ENCODE measurements at places on chromosomes 7 and 10.
A peak's percentile ranks its signal among the peaks of the same experiment; 100 is the strongest.

GRCh38 chr10:60359066-60359465 is 30.6 kb downstream of the ANK3 start:
- DNase-seq = no peak

DNA sequence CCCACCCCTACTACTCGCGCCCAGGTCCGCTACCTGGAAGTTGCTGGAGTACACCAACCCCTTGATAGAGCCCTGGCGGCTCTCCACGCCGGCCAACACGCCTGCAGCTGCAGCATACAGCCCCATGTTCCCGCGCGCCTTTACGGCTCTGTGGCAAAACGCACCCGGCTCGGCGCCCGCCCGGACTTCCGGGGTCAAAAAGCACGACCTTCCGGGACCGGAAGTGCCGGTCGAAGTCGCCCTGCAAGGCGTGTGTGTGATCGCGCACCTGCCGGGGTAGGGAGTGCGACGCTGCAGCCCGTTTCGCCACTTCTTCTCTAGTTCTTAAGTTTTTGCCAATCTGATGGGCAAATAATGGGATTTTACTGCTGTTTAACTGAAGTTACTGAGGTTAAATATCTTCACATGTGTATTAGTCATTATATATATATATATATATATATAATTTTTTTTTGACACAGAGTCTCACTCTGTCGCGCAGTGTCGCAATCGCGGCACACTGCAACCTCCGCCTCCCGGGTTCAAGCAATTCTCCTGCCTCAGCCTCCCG is at the start of gene NSUN5:
Gene NSUN5, minus strand, starts transcription at position 162 of the 550 bp plus-strand sequence. Its CDS starts 36 bp downstream, at position 126.
- DNase-seq = peak; percentile 22

DNA sequence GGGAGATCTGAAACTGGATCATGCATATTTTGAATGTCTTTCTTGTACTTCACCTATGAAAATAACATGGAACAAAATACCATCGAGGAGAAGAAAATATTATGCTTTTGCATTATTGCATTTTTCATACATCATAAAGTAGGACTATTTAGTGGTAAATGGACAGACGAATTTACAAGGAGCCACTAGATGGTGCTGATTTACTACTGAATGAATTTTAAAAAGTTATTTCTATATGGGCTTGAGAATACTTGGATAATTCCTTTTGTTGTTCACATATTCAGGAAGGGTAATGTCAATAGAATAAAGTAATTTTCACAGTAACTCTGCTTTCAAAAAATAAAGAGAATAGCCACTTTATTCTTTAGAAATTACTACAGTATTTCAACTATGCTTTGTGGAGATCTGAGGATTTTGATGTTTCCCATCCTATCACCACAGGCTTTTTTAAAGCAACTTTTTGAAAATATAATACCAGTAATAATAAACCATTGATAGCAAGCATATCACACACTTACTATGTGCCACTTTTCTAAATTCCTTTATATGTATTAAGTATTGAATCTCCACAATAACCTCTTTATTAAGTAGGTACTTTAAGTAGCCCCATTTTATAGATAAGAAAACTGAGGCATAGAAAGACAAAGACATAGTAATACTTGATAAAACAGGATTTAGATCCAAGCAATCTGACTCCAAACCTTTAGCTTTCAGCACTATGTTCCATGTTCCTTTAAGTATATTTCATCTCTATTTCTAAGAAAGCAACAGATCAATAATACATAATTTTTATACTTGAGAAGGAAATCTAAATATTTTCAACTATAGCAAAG is 38.6 kb downstream of the NEBL start:
- no peak for DNase-seq

DNA sequence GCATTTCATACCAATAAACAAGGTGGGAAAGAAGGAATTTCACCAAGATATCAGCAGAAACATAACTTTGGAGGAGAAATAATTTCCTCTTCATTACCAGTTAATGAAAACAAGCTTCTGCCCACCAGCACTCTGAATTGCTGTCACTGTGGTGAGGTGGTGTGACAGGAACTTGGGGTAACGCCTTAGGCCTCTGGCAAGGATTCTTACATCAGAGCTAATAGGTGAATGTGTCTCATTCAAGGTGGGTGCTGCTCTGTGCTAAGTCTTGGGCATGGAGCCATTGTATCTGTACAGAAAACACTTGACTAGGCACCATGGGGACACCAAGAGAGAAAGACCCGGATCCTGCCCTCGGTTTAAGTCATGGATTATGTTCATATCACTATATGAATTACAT is 8.3 kb upstream of the LOXL4 start:
- DNase-seq = no peak

DNA sequence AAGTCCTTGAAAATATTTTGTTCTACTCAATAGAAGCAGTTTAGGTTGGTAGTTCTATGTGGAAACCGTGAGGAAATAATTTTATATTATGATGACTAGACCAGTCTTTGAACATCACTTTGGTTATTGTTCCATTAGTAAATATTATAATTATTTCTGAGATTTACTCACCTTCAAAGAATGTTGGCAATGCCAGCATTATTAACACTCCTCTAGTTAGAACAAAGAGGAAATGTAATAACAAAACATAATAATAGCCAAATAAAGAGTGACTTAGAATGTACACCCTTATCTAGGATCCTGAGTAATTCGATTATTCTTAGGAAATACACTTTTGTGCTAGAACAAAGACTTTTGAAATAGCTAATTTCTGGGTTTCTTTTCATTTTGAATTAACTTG is 121.1 kb downstream of the CFTR start:
- no peak for DNase-seq

- DNase-seq = peak; percentile 96
These were observed 103.0 kb upstream of the KLF6 start for GRCh38 chr10:3887885-3888476.

GRCh38 chr7:6172910-6173295 is 99.5 kb downstream of the CYTH3 start:
- DNase-seq = no peak

DNA sequence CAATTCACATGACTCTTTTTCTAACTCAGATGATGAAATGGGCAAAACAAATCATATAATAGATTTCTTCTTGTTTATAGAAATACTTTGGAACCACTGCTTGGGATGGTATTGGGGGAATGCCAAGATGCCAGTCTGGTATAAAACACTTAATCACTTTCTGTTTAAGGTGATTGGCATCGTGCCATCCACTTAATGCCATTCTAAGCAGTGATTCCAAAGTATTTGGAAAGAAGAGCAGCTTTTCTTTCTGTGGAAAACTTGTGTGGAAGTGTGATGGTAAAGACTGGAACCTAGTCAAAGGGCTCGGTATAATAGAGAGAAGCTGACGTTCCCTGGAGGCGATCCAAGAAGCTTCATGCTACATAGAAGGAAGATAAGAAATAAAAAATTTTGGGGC is 120.6 kb downstream of the TMEM26 start:
- DNase-seq = no peak

DNA sequence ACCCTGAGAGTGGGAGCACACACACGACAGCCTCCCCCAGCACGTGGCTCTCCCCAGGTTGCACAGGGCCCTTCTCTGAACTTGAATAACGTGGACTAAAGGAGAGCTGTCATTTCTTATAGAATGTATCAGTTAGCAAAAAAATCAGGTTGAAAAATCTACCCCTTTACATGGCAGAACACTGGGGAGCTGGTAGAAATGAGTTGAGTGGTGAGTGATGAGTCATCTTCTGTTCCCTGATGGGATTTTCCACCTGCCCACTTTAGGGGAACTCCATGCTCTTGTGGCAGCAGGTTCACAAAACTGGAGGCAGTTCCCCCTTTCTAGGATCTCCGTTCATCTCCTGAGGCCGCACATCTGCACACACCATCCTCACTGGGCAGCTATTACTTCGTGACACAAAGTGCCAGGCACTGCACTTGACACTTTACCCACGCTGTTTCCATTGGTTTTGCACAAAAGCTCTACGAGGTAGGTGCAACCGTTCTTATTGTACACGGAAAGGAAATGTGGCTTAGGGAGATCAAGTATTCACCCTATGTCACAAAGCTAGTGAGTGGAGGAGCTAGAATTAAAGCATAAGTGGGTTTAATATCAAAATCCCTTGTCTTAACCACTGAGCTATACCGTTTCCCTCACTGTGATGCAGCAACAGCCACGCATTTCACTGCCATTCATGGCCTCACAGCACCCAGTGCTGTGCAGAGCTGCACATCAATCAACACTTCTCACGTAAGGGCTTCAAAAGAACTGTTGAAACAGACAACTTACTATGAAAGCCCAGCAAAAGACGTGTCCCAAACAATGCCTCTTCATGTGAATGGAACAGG is 80.2 kb downstream of the RNF216 start:
- no peak for DNase-seq

GRCh38 chr10:101007915-101008822 is 8.6 kb downstream of the LZTS2 start:
- DNase-seq = no peak

DNA sequence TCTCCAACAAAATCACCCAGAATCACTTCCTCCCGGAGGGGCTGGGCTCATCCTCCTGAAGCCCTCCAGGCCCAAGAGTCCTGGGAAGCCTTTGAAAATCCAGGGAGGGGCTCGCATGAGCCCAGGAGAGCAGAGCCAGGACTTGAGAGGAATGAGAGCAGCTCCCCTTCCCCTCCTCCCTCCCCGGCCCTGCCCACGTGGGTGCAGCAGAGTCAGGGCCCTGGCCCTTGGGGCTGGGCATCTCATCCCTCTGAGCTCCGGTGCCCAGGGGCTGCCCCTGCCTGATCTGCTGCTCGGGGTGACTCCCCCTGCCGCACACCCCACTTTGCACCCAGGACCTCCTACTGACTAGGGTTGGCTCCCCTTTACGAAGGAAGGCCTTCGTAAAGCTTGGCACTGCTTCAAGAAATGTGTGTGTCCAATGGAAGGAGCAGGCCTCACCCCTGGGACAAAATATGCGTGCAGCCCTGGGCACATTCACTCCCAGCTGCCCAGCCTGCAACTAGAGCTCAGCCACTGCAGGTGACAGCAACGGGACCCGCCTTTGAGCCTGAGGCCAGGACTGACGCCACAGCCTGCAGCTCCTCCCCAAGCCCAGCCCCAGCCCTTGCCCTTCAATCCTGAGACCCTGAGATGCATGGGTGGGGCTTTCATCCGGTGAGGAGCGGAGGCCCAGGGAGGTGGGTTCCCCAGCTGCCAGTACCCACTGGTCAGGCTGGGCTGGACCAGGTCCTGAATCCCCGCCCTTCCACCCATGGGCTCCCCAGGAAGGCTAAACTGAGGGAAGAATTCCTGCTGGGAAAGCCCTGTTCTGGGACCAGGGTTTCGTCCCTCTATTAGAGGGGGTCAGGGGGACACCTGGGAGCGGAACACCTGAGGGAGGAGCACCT is 21.8 kb downstream of the PWWP2B start:
- no peak for DNase-seq

DNA sequence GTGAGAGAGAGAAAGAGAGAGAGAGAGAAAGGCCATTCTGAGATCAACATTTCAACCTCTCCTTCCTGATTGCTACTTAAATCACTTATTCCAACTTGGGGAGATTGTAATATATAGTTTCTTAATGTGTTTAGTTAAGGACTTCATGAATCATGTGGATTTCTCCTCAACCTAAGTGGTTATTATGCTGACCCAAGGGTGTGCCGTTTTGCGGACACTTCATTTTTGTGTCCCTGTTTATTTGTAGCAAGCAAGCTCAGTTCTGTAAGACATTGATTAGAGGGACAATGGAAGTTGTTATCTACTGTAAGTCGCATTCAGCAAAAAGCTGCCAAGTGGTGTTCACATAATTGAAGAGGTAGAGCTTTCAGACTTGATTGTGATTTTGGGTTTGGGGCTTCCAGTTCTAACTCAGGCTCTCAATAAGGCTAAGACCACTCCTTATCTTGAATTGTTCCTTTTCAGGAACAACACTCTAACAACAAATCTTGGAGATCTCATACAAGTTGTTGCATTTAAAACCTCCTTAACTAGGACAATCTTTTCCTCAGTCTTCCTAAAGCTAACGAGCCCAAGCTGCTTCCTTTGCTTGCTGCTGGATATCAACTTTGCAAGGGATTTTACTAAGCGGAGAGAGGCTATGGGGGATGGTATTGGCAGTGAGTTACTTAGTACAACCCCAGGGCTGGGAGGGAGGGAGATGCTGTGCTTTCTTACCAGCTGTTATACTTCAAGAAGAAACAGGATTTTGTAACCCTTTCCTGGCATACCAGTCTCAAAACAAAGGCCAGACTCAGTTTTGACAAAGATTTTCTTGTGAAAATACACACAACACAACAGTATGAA is 19.8 kb upstream of the COL1A2 start:
- DNase-seq = peak; percentile 94

- DNase-seq = peak; percentile 82
These were observed 62.6 kb downstream of the DOCK4 start for GRCh38 chr7:112143582-112143981.

GRCh38 chr7:42338916-42339540 is 102.0 kb upstream of the GLI3 start:
- DNase-seq = no peak

- DNase-seq = no peak
These were observed 35.4 kb downstream of the KIAA1549 start for GRCh38 chr7:138945821-138946220.

DNA sequence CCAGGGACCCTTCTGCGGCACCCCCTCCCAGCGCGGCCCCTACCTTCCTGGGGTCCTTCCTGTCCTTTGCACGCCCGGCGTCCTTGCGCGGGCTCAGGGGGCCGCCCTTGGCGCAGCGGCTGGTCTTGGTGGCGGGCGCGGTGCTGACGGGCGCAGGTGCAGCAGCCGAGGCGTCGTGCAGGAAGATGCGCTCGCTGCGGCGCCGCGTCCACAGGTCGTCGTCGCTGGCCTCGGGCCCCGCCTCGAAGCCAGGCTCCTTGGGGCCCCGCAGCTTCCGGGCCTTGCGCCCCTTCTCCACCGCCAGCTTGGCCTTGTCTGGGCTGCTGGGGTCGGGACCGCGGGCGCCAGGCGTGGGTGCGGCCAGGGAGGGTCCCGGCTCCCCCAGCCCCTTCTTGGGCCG is 49.8 kb downstream of the SLC29A4 start:
- DNase-seq = no peak

DNA sequence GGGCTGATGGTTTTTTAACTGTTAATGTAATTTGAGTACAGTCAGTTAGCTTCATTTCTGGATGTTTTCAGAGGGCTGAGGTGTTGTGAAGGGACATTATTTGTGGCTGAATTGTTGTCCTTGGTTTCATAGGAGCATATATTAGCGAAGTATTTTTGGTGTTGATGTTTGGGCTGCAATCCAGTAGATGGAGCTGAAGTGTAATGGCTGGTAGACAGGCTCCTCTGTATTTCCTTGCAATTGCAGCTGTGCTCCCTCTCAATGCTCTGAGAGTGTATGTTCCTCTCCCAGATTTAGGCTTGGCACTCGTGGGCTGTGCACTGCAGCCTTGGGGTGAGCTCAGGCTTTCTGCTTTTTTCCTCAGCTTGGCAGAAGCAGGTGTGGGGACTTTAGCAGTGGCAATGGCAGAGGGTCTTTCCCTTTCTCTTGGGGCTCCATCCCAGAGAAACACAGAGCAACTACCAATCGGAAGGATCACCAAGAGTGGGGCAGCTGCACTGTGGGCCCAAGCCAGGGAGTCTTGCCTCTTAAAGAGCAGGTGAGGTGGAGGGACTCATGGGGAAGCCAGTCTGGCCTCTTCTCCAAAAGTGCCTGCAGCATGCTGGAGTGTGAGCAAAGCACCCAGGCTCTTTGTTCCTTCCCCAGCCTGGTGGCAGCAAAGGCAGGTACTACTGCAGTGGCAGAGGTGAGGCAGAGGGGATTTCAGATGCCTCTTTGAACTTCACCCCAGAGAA is 544.4 kb downstream of the SH2D4B start:
- DNase-seq = no peak

Measured in brain microvascular endothelial cell (primary cell).